ENCODE measurements at places on chromosomes 7 and 10. TPM values are rescaled to one million over a fixed set of nuclear protein-coding genes. Genes with fewer than 3 reads are reported as not detected.

Gene ZNF3
- polyA plus RNA-seq = 14.6 TPM

Gene ASL
- 31.6 TPM for polyA plus RNA-seq

Gene OR2A12
- not detected for polyA plus RNA-seq

Gene SGMS1
- 7.9 TPM for polyA plus RNA-seq

Gene C10orf67
- polyA plus RNA-seq = 0.08 TPM

Gene TMEM270
- not detected for polyA plus RNA-seq

Gene PON1
- not detected for polyA plus RNA-seq

Gene STAG3
- polyA plus RNA-seq = 0.25 TPM

Gene JAKMIP3
- polyA plus RNA-seq = 0.09 TPM

Gene ASAH2
- 0.18 TPM for polyA plus RNA-seq

Gene BPGM
- polyA plus RNA-seq = 27.1 TPM

Gene GPNMB
- polyA plus RNA-seq = 30.6 TPM

Gene GALNT17
- 6.1 TPM for polyA plus RNA-seq

Gene CDCA7L
- 10.8 TPM for polyA plus RNA-seq

Gene ZNF467
- polyA plus RNA-seq = 2.9 TPM

Gene WDR86
- polyA plus RNA-seq = 0.28 TPM

Gene PPIF
- polyA plus RNA-seq = 38.4 TPM

Gene SUGCT
- 1.7 TPM for polyA plus RNA-seq

Gene HTRA1
- polyA plus RNA-seq = 11.7 TPM

Gene DMBT1
- 0.16 TPM for polyA plus RNA-seq

Gene GRM8
- polyA plus RNA-seq = 0.19 TPM

Gene TAX1BP1
- 86.8 TPM for polyA plus RNA-seq

Gene INHBA
- polyA plus RNA-seq = 0.61 TPM

Gene SHTN1
- 6.1 TPM for polyA plus RNA-seq

Gene FAM25A
- polyA plus RNA-seq = 2,365 TPM

Gene SPDYE1
- not detected for polyA plus RNA-seq

Measured in esophagus (tissue), 2 donors.